ENCODE measurements at places on chromosomes 12 and 14. TPM values are rescaled to one million over a fixed set of nuclear protein-coding genes. Genes with fewer than 3 reads are reported as not detected.

DNA sequence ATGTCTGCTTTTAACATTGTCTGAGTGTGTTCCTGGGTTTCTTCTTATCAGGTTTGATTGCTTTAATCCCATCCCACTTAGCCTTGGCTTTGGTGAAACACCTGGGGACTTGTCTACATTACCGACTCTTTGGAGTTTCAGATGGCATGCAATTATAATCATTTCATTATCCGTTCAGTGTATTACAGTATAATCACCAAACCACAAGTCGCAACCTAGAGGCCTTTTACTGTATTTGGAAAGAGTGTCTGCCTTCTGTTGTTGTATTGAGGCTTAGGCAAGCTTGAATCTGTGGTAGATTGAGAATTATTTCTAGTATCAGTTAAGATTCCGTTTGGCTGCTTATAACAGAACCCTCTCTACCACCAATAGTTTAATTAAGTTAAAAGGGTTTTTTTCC is 103.9 kb downstream of the TGFB3 start:
- no peak for ATAC-seq

- no peak for ATAC-seq
These were observed 37.9 kb downstream of the B4GALNT3 start for GRCh38 chr12:497501-498160.

DNA sequence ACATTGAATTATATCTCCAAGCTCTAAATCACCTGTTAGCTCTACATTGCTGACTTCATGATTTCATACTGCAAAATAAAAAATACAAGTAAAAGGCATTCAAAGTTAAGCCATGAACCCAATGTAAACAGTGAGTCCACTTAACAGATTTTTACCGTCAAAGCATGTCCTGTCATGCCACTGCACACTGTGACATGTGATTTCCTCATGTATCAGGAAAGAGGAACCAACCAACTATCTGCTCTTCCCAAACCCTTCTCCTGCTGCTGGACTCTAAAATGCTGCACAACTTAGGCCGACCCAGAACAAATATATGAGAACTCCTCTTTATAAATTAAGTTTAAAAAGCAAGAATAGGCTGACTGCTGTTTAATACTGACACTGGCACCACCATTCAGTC is 37.5 kb downstream of the TM7SF3 start:
- no peak for ATAC-seq

DNA sequence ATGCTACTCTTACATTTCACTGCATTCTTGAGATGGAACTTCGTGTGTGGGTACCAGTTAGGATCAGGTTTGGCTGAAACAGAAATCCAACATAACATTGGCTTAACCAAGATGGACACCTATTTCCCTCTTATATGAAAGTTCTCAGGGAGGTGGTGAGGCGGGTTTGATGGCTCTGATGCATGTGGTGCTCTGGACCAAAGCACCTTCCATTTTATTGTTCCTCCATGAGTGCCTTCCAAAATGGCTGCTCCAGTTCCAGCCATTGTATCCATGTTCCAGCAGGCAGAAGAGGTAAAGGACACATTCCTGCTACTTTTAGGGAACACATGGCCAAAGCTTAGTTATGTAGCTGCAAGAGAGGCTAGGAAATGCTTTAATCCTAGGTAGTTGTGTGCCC is 29.6 kb downstream of the BRI3BP start:
- no peak for ATAC-seq

GRCh38 chr12:1974812-1975211 is 29.4 kb downstream of the DCP1B start:
- no peak for ATAC-seq

DNA sequence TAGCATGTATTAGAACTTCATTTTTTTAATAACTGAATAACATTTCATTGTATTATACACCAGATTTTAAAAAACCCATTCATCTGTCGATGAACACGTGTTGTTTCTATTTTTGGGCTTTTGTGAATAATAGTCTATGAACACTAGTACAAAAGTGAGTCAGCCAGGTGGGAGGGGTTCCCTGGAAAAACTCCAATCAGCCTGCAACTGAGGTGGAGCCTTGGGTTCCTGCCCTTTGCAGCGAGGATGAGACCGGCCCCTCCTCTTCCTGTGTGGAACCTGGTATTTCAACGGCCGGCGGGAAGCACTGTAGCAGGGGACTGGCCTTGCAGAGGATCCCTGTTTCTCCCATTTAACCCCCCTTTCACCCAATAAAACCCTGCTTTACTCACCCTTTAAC is 56.1 kb downstream of the LMNTD1 start:
- ATAC-seq, result no peak

DNA sequence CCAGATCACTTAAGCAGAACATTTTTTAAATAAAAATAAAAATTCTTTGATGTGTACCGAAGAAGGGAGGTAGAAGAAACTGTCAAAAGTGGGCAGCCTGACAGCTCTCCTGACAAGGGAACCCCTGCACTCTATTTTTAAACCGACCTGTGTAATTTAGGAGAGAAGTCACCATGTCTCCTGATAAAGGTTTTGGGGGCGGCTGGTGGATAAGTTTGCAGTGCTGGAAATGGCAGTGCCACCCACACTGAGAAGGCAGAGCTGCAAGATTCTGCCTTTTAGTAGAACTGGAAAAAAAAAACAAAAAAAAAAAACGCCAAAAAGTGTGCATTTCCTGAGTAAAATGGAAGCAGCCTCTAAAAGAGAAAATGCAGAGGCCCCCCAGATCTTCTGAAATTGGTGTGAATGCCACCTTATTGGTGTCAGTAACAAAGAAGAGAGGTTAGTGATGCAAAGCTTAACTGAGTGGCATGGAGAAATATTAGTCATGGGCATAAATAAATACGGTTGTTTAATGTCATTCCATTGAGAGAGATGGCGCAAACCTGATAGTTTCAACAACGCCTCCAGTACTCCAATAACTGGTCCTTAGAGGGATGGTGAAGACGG is 24.7 kb downstream of the DUSP6 start:
- no peak for ATAC-seq

DNA sequence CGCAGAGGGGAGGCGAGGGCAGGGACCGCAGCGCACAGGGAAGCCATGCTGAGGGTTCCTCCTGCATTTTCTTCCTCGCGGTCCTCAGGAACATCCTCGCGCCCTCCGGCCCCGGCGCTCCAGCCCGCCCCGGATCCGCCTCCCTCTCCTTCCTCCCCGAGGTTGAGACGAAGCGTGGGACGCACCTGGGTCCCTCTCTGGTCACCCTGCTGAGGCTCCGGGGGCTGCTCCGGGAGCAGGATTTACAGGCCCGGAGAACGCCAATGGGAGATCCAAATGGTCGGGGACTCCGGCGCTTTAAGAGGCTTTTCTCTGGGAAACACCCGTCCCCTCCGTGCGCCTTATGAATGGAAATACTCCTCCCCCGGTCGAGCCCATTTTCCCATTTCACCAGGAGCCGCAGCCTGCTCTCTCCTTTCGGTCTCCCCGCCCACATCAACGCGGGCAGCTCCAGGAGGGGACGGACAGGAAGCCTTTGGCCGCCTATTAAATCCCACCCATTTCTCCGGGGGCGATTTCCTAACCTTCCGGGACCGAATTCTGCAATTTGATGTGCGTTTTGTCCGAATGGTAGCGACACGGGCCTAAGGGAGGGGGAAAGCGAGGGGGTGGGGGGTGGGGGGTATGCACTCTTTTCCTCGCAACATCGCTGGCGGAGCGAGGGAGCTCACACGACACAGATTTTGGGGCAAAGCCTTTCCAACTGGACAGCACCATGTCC is at the start of gene UNC79:
Gene UNC79 (plus strand): TSS at position 625 of the 721 bp plus-strand sequence. CDS start 91 bp downstream, at position 716.
- peak; percentile 80 for ATAC-seq

DNA sequence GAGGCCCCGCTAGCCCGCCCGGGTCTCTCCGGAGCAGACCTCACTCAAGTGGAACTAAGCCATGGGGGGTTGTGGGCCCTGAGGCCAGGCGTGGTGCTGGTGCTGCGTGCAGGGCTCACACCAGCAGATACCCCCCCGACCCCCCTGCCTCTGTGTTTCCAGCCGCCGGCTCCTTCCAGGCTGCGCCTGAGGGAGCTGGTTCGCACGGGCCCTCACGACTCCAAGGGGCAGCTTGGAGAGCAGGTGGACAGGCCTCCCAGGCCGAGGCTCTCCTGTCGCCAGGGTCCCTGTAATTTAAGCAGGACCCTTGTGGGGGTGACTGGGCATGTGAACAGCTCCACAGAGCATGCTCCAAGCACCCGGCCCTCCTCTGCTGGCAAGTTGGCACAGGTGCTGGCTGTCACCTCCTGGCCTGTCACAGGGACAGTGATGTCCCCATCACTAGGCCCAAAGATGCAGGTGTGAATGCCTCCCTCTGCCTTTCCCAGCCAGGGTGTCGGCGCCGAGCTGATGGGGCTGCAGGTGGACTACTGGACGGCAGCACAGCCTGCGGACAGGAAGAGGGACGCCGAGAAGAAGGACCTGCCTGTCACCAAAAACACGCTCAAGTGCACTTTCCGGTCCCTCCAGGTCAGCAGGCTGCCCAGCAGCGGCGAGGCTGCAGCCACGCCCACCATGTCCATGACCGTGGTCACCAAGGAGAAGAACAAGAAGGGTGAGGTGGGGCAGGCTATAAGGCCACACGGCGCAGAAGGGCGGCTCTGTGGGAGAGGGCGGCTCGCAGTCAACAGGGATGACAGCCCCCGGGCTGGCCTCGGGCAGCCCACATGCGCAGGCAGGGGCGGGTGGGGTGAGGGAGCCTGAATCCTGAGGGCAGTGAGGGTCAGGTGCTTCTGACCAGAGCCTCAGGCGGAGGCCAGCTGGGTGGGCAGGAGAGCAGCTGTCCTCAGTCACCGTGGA is 5.9 kb upstream of the TEX22 start:
- no peak for ATAC-seq

DNA sequence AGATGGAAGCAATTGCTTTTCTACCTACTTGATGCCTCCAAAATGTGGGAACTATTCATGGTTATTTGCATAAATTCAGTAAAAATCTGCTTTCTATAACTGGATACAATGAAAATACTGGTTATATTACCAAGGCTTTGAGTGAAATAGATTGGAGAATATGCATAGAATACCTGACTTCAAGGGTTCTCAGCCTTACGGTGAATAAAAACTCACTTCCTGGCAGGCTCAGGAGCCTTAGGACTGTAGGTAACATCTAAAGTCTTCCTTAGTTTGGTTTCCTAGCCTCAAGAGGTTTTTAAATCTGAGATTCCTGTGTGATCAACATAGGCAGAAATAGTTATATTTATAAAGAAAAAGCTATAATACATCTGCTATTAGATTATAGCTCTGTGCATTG is 158.6 kb downstream of the SLC41A2 start:
- no peak for ATAC-seq

- ATAC-seq, result no peak
These were observed 830 bp downstream of the PPP4R3A start for GRCh38 chr14:91509083-91509877.

- no peak for ATAC-seq
These were observed 2.2 kb downstream of the CYP27B1 start for GRCh38 chr12:57764662-57765002.

DNA sequence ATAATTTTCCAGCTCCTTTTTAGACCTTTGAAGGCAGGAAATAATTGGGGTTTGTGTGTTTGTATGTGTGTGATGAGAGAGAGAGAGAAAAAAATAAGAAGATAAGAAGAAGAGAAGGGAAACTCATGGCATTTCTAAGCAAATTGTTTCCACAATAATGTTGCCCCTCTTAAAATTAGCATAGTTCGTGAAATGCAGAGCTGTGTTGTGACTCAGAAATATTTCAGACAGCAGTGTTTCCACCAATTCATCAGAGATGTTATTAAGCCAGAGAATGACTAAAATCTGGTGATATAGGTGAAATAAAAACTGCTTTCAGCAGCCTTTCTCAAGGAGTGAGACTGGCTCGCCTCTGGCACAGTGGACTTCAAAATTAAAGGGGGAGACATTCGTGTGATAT is 65.9 kb upstream of the ARHGAP5 start:
- ATAC-seq, result no peak

DNA sequence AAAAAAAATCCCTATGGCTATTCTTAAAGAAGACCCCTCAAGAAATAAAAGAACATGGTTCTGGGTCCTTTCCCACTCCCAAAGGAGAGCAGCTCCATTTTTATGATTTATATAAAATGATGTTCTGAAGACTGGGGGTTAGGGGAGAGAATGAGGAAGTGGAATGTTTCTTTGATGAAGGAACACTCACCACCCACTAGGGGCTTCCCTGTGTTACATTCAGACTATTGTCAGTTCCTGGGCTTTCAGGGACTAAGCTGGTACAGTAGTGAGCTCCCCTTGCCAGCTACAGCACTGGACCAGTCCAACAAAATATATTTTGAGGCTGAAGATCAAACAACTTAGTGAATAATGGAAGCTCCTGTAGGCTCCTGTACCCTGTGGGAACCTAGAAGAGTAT is 98.9 kb downstream of the HMGA2 start:
- ATAC-seq, result no peak

GRCh38 chr12:107826276-107826675 is 51.8 kb downstream of the ASCL4 start:
- ATAC-seq, result no peak

- ATAC-seq, result no peak
These were observed 17.4 kb downstream of the CMKLR1 start for GRCh38 chr12:108321688-108322087.

- ATAC-seq, result no peak
These were observed 2.6 kb downstream of the SVOP start for GRCh38 chr12:109018296-109018695.

GRCh38 chr14:24240110-24240918 is 2.1 kb downstream of the TINF2 start:
- ATAC-seq, result no peak

DNA sequence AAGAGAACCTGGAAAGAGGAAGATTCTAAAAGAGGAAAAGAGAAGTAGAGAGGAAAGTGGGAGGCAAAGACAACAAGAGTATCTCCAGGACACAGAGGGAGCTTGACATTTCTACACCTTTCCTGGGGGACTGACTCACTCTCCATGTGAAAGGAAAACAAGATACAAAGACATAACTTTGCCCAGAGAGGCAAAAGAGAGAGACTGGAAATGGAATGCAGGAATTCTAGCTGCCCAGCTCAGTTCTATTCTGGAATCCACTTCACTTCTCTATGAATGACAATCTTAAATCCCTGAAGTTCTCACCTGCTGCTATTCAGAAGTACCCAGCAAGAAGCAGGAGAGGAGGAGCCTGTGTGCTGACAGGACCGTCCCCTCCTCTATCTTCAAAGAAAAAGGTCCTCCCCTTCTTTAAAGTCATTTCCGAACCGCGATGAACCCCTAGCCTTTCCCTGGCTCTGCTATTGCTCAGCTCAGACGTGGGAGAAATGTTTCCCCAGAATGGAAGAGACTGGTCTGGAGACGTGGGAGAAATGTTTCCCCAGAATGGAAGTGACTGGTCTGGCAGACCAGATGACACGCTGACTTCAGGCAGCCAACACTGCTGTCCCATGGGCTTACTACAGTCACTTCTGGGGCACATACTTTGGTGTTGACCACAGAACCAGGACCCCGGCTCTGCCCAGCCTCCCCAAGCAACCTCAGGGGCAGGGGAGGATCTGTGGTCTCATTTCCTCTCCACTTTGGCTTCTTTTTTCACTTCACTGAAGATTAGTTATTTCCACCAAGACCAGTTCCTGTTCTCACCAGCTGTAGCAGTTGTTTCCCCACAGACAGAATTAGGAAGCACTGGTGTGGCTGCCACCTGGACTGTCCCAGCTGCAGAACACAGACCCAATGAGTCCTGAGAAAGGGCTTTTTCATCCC is 8.3 kb downstream of the FMNL3 start:
- ATAC-seq, result no peak

GRCh38 chr12:108905725-108906124 is 25.8 kb downstream of the DAO start:
- no peak for ATAC-seq

Gene PDZRN4
- 0.13 TPM for total RNA-seq

Gene RNASE7
- not detected for total RNA-seq

Gene OR6C6
- not detected for total RNA-seq

Gene BICDL1
- total RNA-seq, result 1.7 TPM

Gene SHMT2
- 72.9 TPM for total RNA-seq

Gene PTGDR
- total RNA-seq, result 0.04 TPM

Gene FGD4
- total RNA-seq, result 19.5 TPM

Gene NGB
- 0.09 TPM for total RNA-seq

Gene JPH4
- total RNA-seq, result 21.3 TPM

Gene CLEC4C
- total RNA-seq, result 0.52 TPM

All from motor neuron (in vitro differentiated cells).